ENCODE measurements at places on chromosomes 7 and 10.

- no peak for DNase-seq
Measured at GRCh38 chr10:66234872-66235271, 691.0 kb upstream of the LRRTM3 start.

- DNase-seq: no peak
Measured at GRCh38 chr10:121250995-121251764, 347.1 kb downstream of the FGFR2 start.

DNA sequence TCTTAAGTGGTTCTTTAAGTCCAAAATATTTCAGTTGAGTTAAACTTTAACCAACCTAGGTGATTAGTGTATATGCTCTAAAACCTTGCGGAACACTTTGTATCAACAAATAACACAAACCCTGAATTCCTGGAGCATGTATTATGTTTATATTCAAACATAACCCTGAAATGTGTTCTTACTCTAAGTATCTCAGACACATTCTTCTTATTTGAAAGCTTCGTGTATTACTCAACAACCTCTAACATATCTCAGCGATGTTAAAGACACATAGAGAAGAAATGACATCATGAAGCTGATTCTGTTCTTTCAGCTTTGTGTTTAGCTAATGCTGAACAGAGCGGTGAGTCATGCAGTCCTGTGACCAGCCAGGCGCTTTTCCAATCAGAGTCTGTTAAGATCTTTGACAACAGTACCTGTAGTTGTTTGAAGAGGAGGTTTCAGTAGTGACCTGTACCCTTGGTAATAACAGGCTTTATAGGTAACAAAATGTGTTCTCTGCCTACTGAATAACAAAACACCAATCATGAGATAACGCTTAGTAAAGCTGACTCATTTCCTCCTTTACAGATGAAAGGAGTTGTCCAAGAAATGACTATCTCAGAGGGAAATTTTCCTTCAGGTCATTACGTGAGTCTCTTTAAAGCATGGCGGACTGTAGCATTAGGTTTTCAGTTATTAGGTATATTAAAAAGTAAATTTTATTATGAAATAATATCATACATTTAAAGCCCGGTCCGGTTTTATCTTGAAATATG, 67.3 kb upstream of the KLF6 start:
- peak; percentile 92 for DNase-seq

DNA sequence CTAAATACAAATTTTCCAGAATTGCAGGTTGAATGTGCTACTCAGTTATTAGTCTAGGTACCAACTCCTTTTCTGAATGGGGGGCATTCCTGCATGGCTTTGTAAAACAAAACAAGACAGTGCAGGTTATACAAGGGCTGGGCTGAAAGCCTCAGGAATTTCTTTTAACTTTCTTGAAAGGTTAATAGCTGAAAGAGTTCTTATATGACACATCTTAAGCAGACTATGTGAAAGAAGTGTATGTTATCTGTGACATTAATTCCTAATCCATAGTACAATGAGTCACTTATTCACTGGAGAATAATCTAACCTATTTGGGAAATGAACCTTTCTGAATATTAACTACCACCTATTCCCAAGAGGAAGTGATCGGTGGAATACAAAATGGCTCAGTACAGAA, 115.6 kb upstream of the FAM133B start:
- DNase-seq: no peak

DNA sequence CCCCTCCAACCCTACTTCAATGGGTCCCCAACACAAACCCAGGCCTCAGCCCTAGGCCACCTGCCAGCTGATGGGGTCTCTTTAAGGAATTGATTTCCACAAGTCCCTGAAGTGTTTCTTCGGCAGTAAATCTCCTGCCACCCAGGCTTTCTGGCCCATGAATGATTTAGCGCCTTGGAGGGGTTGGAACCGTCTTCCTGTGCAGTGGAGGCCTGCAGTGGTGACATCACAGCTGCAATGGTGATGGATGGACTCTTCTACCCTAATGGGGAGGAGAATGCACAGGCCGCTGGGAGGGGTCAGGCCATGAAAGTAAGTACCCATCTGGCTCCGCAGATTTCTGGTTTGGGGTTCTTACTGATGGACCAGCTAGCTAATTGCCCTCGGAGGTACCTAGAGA, 163.8 kb downstream of the UBE2H start:
- no peak for DNase-seq

DNA sequence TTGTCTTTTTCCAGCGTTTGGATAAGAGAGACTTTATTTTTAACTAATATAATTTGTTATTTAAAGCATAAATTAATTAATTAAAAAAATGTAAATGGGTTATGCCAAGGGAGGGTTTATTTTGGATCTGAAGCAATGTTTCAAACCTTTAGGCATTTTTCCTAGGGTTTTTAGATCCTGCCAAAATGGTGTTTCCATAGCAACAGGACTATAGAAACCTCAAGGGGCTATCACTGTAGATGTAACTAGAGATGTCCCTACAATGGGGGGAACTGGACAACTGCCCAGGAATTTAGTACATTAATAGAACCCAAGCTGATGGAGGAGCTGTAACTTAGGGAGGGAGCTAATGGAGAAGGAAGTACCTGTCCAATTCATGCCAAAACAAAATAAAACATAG, 57.3 kb downstream of the SLC39A12 start:
- no peak for DNase-seq

GRCh38 chr7:91571601-91572000, 307.4 kb downstream of the FZD1 start:
- DNase-seq: no peak

GRCh38 chr7:140242057-140243031, 65.6 kb upstream of the KDM7A start:
- no peak for DNase-seq

DNA sequence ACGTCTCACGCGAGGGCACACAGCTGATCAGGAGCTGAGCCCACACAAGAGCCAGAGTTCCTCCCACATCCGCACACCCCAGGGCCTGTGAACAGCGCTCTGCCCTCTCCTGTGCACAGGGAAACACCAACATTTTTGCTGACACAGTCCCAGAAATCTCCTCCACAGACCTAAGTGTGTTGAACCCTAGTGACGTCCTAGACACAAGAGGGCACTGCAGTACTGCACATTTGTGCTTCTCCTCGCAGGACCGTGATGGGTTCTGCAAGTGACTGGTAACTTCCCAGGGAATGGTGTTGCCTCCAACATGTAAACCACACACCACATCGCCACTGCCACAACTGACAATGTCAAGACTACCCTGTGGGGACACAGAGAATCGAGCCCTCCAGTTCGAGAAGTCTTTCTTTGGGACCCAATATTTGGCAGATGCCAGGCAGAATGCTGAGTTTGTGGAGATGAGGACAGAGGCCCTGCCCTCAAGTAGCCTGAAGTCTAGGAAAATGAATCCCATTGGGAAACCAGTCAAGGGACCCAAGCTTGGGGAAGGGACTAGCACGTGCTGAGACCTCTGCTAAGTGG, 170.3 kb downstream of the PAXIP1 start:
- no peak for DNase-seq

GRCh38 chr7:122467661-122468449, 163.3 kb upstream of the FEZF1 start:
- DNase-seq: no peak

DNA sequence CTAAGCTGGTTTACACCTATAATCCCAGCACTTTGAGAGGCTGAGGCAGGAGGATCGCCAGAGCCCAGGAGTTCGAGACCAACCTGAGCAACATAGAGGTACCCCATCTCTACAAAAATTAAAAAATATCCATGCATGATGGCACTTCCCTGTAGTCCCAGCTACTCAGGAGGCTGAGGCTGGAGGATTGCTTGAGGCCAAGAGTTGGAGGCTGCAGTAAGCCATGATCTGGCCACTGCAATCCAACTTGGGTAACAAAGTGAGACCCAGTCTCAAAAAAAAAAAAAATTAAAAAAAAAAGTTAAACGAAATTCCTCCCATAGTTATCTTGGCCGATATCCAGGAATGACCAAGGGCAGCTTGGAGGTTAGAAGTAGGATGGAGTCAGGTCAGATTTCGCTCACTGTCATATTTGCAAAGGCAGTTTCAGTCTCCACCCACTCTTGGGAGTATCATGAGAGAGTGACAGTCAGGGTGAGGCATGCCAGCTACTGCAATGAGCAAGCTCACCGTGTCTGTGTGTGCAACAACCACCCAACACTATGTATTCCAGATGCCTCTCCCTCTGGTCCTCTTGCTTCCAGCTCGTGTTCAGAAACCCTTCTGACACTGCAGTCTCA, 6.0 kb upstream of the ZDHHC4 start:
- no peak for DNase-seq

DNA sequence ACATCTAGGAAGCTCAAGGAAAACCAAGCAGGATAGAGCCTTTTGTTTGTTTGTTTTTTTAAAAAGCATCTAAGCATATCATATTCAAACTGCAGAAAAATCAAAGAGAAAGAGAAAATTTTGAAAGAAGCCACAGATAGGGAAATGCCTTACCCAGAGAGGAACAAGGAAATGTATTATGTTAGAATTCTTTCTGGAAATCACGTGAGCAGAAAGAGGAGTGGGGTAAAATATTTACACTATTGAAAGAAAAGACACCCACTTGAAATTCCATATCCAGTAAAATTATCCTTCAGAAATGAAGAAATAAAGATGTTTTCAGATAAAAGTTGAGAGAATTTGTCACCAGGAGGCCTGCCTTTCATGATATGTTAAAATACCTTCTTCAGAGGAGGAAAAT, 775.7 kb upstream of the IGFBP3 start:
- DNase-seq: no peak

- DNase-seq: no peak
Measured at GRCh38 chr7:157757776-157758467, 421.1 kb downstream of the DNAJB6 start.

DNA sequence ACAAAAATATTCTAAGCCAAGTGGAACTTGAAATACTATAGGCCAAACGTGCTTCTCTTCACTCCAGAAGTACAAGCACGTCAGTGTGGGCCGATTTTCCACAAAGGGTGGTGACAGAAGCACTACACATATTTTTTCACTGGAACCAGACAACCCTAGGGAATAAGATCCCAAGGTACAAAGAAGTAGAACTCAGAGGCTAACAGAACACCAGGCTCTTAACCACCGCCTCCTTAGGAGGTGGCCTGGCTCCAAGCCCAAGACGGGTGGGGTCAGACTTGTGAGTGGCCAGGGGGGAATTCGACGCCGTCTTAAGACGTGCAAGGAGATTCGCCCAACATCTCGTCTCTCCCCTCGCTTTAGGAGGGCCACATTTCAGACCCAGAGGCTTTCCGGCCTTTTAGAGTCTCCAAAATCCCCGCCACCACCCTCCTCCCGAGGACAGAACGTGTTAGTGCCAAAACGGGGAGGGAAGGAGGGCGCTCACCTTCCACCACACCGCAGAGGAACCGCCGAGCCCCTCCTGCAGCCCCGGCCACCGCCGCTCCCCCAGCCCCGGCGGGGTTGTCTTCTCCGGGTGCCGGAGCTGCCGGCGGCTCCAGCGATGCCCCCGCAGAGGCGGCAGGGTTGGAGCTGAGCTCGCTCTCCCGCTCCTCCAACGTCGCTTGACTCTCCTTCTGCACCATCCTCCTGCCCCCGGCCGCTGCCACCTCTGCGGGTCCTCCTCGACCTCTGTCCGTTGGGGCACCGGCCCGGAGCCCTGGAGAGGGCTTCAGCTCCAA, 716 bp downstream of the OGA start:
- DNase-seq: peak; percentile 80

GRCh38 chr7:154372011-154372601, 319.9 kb downstream of the DPP6 start:
- no peak for DNase-seq

- no peak for DNase-seq
Measured at GRCh38 chr7:81710751-81711150, 59.1 kb downstream of the HGF start.

GRCh38 chr10:22959292-22959691, 31.4 kb downstream of the ARMC3 start:
- no peak for DNase-seq

DNA sequence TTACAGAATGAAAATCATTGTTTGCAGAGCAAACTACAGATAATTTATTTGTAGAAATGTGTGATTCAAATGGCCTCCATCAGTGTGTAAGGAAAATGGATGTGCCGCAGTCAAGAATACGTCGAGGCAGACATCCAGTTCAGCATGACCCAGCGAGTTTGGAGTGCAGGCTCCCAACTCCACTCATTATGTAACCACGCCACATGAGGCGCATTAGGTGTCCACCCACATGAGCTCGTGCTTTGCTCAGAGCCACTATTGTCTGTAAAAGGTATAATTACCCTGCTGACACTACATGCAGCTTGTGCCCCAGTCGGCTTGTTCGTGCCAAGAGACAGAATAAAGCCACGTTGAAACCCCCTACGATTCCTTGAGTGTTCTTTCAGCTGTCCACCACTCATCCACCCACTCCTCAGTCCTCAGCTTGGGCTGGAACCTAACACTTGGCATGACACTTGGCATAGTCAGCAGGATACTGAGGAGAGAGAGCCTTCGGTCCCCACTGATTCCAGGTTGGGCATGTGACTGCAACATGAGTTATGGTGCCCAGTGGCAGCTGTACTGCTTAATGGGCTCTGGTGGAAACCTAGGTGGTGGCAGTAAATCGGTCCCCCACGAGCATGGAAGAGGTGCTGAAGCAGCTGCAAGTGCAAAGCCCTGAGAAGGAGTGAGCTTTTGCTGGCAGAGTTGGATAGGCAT, 102.7 kb downstream of the BICC1 start:
- DNase-seq: no peak

GRCh38 chr7:94687810-94688209, 31.9 kb upstream of the SGCE start:
- no peak for DNase-seq

- DNase-seq: no peak
Measured at GRCh38 chr7:73746378-73746777, 7.8 kb upstream of the ABHD11 start.

DNA sequence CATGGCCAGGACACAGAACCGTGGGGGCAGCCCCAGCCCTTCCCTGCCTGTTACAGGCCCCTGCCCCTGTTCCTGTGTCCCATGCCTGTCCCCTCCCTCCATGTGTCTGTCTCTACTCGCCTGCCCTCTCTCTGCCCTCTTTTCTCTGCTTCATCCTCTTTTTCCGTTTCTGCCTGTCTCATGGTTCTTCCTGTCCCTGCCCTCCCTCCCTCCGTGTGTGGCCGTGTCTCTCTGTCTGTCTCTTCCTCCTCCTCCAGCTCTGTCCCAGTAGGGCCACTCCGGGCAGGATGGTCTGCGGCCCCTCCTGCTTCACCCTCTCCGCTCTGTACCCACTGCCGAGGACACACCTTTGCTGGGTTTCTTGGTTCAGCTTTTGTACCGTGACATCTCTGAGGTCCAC, 137.4 kb downstream of the FAM53B start:
- no peak for DNase-seq

- no peak for DNase-seq
Measured at GRCh38 chr7:28956608-28957063, 1.5 kb downstream of the TRIL start.

- no peak for DNase-seq
Measured at GRCh38 chr10:34890939-34891338, 75.8 kb upstream of the PARD3 start.

DNA sequence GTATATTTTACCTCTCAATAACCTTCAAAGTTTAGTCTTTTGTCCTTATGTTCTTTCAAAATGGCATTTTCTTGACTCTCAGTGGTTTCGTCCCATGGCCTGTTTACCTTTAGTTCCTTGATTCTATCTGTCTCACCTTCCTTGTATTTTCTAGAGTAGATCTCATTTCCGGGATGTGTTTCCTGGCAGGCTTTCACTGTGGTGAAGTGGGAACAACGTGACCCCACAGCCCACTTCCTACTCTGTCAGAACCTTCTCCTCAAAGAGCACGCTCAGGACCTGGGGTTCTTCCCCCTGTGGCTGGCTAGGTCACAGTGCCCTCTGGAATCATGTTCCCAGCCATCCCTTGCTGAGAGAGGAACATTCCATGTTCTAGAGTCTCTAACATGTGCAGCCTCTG, 129.9 kb upstream of the ZNF32 start:
- no peak for DNase-seq

- DNase-seq: no peak
Measured at GRCh38 chr10:98481404-98481945, 34.7 kb upstream of the HPS1 start.

All from GM04503 (cell line).